ENCODE measurements at places on chromosomes 2 and 18.

- DNase-seq = no peak
Measured at GRCh38 chr2:163175294-163175693, 336.7 kb upstream of the KCNH7 start.

DNA sequence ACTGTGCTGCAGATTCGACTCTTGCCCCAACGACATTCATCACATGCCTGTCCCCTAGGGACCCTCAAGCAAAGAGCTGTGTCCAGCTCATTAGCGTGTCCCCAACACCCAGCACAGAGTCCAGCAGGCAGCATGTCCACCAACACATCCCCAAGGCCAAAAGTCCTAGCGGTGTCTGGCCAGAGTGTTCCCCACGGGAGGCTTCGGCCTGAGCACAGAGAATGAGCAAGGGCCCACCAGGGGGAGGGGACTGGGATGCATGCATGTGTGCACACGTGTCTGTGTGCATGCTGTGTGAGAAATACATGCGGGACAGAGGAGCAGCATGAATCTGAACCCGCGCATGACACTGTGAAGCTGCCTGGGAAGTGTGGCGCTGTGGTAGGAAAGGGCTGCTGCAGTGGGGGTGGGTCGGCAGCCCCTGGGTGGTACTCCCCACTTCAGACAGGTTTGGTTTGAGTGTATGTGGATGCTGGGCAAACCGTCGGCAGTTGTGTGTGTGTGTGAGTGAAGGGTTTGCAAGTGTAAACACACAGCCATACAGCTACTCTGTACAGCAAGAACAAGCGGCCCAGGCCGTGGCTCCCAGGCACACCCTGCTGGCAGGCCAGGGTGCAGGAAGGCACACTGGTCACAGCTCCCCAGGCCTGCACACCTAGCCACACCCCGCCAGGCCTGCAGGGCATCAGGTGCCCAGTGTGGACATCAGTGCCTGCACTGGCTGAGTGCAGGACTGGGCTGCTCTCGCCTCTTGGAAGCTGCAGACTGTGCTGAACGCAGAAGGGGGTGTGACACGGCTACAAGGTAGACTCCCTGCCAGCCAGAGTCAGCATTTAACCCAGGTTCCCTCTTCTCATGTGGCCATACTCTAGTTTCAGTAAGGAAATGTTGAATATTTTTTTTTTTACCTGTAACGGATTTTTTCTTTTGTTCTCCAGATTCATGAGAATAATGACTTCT lies 19.5 kb upstream of the HES6 start:
- DNase-seq = no peak

DNA sequence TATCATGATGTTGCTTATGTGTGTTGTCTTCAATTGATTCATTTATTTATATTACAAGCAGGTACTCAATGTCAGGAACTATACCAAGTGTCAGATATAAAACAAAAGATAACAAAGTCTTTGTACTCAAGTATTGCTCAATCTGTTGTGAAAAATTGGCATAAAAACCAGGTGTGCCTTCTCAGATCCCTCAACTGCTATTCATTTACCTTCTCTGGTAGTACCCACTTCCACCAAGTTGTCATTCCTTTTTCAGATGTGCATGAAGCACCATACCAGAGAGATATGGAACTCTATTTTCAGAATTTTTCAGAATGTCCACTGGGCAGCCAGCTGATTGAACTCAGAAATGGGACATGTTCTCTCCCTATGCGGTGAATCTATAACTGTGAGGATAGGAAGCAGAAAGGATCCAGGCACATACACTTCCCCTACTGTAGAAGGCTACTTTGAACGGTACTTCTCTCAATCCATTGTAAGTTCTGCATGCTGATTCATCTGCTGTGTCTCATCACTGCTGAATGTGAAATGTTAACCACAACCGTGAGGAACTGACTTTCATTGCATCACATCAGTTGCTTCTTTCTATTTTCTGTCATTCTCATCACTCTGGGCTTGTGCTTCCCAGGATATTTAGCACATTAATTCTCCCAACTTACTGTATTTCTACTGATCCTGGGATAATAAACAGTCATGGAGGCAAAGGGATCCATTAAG lies 1621.3 kb downstream of the SUCLG1 start:
- no peak for DNase-seq

GRCh38 chr18:3995476-3996102 lies 459.5 kb downstream of the DLGAP1 start:
- DNase-seq = peak; percentile 55

DNA sequence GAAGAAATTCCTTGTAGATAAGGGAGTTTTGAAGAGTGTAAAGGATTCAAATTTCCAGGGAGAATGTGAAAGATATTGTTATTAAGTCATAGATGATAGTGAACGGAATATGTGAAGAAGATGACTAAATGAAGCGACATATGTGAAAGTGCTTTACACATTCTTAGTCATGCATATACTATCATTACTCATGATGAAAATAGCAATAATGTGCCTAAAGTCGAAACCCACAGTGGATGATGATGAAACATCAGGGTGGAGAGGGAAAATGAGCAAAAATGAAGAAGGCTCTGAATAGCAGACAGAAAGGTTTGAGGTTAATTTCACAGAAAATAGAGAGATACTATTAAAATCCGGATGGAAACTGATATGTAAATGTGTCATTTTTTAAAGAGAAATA lies 1237.1 kb downstream of the LRP1B start:
- no peak for DNase-seq

DNA sequence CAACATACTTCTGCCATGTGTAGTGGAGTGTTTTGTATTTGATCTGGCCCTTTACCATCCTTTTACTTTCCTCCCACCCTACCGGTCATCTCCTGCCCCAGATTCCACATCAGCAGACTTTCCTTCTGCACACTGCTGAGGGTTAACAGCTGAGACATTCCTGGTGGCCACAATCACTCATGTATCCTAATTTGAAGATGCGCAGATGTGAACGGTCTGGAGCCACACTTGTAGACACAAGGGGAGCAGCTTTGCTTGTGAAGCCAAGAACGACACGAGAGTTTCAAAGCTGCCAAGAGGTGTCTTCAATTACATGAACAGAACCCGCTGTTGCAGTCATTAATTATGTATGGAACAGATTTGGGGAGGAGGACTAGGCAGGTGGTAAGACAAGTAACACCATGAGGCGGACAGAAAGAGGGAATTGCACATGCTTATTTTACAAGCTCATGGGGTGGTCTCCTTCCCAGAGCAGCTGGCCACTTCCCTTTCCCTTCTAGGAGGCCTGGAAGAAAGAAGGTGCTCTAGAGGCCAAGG lies 260.7 kb upstream of the KLHL29 start:
- no peak for DNase-seq

GRCh38 chr2:42639340-42640077 lies 71.1 kb downstream of the MTA3 start:
- DNase-seq = no peak

GRCh38 chr2:75506101-75506697 lies 54.5 kb downstream of the EVA1A start:
- no peak for DNase-seq

- no peak for DNase-seq
Measured at GRCh38 chr2:118706371-118706770, 141.1 kb downstream of the EN1 start.

DNA sequence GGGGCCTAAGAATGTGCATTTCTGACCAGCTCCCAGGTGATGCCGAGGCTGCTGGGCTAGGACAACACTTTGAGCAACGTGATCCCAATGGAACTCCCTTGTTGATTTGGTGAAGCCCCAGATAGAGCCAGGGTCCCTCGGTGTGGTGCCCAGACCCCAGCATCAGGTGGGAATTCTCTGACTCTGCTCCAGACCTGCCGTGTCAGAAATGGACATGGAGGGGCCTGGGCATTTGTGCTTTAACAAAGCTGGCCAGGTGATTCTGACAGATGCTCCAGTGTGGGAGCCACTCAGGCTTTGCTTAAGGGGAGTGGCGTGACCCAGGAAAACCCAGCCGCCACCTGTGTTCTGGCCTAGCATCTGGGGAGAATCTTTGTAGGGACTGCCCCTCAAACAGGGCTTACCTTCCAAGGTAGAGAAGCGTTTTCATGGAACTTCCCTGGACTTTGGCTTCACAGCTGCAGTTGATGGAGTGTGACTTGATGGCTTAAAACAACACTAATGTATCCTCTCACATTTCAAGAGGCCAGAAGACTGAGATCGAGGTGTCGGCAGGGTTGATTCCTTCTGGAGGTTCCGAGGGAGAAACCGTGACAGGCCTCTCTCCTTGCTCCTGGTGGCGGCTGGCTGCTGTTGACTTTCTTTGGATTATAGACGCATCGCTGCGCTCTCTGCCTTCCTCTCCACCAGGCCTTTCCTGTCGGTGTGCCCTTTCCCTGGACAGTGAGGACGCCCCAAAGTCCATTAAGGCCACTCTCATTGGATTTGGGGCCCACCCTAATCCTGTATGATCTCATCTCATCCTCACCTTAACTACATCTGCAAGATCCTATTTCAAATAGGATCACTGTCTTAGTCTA lies 57.0 kb upstream of the HDAC4 start:
- DNase-seq = no peak
